ENCODE measurements at places on chromosomes 13 and 19.

DNA sequence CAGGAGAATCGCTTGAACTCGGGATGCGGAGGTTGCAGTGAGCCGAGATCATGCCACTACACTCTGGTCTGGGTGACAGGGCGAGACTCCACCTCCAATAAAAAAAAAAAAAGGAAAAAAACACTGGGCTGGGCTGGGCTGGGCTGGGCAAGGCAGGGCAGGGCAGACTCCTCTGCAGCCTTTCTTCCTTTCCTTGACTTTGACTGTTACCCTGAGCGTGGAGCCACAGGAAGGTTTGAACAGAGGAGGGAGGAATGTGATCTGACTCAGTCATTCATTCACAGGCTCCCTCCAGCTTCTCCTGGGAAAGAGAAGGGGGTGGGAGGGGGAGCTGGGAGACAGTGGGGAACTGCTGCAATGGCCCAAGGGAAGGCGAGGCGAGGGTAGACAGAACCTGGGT is 2.7 kb upstream of the ACTN4 start:
- DNase-seq, result no peak

GRCh38 chr13:77810430-77810829 is 108.2 kb downstream of the EDNRB start:
- DNase-seq, result peak; percentile 5

DNA sequence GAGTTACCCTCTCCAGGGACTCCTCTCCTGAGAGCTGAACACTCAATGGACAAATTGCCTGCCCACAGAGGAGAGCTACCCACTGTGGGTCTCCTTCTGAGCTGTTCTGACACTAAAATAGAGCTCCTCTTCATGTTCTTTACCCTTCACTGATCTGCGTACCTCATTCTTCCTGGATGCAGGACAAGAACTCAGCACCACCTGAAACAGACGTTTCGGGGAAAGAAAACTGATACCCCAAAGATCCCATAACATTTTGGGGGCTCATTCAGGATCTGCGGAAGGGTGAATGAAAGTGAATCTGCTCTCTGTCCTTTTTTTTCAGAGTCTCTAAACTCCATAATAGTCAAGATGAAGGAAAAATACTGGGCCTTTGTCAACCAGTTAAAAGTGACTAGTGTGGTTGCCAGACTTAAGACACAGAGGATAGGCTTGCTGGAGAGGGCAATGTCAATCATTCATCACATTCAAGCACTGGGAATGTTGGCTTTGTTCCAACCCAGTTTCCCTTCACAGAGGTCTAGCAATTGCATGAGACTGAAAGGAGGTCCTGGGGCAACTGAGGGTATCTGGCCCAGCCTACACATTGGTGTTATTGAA is 136.7 kb upstream of the SLITRK6 start:
- DNase-seq, result no peak

DNA sequence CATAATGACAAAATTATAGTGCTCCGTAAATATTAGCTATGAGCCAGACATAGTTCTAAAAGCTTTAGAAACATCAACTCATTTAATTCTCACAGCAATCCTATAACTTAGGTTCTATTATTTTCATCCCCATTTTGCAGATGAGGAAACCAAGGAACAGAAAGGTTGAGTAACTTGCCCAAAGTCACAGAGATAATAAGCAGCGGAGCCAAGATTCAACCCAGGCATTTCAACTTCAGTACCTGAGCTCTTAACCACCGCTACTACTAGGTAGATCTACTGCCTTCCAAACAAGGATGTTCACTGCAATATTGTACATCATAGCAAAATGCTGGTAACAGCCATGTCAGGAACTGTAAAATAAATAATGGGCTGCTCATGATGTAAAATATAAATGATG is 39.9 kb downstream of the ELF1 start:
- no peak for DNase-seq

DNA sequence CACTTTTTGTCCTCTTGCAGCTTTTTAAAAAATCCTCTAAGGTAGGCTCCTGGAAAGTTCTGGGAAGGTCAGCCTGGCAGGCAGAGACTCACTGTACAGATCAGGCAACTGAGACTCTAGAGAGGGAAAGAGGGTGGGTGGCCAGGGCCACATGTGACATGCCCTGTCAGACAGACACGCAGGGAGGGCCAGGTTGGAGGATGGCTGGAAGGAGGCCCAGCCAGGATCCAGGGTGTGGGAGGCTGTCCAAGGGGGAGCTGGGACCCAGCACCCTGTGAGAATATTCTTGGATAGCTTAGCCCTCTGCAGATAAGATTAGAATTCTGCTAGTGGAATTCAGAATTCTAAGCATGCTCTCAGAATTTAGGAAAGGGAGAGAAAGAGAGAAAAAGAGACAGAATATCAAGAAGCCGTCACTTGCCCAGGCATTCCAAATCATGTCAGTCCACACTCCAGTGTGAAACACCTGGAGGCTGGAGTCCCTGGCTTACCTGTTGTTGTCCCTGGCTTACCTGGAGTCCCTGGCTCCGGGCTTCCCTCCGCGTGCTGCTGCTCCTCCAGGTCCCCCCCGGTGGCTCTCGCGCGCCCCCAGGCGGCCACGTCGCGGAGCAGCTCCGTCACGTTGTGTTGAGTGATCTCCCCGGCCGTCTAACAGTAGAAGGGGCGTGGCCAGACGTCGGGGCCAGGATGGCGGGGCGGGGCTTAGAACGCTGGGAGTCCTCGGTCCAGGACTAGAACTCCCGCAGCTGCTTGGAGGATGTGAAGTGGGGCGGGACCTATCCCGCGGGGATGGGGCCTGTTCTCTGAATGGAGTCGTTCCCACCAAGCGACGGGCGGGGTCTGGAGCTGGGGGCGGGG is 2.8 kb upstream of the TNNI3 start:
- peak; percentile 80 for DNase-seq

GRCh38 chr13:24685314-24685713 is 5.1 kb downstream of the ATP12A start:
- DNase-seq, result no peak

GRCh38 chr19:750640-751423 is at the start of gene MISP:
TSS of gene MISP (plus strand) at chr19:751112. CDS start at chr19:756947, 5,835 bp downstream.
- DNase-seq, result no peak

- no peak for DNase-seq
These were observed 27.2 kb downstream of the RCBTB2 start for GRCh38 chr13:48505597-48506091.

DNA sequence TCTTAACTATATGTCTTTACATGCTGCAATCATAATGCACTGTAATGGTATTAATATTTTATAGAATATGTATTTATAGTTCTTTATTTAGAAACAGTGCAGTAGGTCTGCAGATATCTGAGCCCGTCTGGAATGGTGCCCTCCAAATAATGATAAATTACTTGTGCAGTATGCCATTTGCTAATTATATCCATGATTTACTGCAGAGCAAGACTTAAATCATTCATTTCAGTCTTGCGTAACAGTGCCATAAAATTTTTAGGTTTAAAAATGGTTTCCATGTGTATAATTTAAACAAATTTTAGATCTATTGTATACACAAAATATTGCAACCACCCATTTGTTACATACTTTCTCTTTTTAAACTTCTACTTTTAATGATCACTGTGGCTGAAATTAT is 175.1 kb downstream of the ZNF536 start:
- no peak for DNase-seq

- DNase-seq, result no peak
These were observed 1.6 kb upstream of the EPN1 start for GRCh38 chr19:55673465-55673864.

DNA sequence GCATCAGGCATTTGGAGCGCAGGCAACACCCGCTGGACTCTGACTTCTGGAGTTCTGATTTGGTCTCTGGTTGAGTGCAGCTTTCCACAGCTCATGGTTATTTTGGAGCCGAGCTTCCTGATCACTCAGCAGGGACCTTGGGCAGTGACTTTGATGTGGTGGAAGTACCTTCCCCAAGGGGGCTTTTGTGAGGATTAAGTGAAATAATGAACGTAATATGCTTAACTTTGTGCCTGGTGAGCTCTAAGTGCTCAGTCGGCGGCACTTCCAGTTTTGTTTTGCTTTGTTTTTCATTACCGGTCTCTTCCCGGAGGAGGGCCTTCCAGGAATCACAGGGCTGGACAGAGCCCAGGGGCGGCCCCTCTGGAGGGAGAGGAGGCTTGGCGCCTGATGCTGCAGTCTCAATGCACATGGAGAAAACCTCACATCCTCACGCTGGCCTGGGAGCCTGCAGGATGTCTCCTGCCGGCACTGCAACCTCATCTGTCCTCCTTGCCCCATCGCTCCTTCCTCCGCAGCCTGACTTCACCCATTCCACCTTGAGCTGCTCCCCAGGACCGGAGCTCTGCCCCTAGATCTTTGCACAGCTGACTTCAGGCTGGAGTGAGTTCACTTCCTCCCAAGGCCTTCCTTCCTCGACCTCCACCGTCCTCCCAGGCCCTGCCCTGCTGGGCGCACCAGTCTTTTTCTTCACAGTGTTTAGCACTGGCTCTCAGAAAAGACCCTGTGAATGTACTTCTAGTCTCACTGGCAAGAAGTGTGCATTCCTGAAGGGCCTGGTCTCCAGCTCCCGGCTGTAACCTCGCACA is 1.5 kb downstream of the PLEKHF1 start:
- peak; percentile 69 for DNase-seq

DNA sequence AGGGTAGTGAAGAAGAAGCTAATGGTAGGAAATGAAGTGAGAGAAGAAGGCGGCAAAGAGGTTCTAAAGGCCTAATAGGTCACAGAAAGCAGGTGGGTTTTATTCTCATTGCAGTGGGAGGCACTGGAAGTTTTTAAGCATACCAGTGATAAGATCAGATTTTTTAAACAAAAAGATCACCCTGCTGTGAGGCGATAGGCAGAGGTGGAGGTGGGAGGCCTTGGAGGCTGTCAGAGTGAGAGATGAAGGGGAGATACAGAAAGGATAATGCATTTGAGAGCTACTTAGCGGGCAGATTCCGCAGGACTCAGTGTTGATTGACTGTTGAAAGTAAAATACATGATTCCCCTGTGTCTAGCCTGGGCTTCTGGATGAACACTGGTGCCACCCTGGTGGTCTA is 116.7 kb upstream of the FRY start:
- no peak for DNase-seq

- DNase-seq, result no peak
These were observed 525 bp upstream of the COG3 start for GRCh38 chr13:45464141-45464686.

DNA sequence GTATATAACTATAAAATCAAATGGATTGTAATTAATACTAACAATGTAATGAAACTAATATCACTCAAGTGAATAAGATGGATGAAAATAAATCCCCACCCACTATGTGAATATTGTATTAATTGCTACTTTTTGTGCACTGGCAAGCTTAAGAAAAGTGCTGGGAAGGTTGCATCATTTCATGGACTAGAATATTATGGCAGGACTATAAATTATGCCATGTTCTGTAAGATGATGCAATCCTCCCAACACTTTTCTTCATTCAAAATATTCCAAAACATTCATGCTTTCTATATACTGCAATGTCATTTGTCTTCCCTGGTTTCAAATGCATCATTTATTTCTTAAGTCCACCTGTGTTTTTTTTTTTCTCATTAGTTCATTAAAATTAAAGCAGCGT is 457.6 kb upstream of the GPC6 start:
- no peak for DNase-seq

- DNase-seq, result peak; percentile 81
These were observed 94.1 kb downstream of the STK24 start for GRCh38 chr13:98482476-98483444.

DNA sequence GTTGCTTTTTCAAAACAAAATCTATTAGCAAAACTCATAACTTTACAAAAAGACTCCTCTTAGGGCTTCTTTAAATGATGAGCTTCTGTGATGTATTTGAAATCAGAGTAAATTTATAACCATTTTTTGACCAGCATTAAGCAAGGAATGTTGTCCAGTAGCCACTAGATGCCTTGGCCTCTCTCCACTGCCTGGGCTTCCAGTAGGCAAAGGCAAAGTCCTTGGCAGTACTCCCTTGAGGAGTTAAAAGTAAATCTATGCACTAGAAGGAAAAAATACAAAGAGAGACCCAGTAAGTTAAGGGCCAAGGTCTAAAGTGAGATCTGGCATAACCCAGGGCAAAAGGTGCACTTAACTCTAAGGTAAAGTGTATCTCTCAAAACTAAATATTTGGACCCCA is 9.5 kb downstream of the SERPINE3 start:
- no peak for DNase-seq

DNA sequence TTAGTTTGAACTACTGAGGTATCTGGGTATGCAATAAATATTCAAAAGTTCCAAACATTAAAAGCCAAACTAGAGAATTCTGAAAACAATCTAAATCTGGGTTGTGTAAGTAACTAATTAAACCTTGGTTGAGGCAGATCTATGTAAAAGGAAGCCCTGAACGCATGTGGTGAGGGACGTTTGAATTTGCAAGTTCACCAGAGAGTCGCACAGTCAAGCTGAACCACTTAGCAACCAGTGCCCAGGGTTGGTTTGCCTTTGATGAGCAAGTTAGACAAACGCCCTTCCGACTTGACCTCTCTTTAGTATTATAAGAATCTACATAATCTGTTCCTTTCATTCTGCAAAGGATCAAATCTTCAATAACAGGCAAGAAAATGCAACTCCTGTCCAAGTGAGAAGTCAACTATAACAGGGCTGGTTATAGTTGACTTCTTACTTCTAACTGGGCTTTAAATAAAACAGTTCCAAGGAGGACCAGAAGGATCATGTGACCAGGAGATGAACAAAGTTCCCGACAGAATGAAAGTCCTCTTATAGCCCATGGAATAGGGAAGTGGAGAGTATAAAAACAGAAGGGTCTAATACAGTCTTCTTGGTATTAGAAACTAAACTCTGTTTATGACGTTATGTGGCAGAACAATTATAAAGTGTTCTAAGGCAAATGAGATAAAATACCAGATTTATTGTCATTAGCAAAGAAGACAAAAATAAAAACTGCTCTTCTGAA is 40.6 kb downstream of the PHF11 start:
- no peak for DNase-seq
